ENCODE measurements at places on chromosomes 16 and 17.

DNA sequence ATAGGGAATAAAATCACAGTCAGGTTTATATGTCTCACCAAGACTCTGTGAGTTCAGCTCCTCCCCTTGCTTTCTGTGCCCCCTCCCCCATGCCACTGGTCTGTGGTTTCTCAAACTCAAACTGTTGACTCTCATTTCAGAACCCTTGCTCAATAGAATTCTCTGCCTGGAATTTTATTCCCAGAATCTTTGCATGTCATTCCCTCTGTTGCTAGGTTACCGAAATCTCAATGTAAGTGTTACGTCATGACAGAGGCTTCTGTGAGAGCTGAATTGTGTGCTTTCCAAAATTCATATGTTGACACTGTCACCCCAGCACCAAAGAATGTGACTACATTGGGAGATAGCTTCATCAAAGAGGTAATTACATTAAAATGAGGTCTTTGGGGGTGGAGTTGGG lies 1938.8 kb downstream of the TP53TG3F start:
- DNase-seq, result no peak

GRCh38 chr16:79317521-79317920 lies 283.0 kb downstream of the MAF start:
- DNase-seq, result no peak

GRCh38 chr17:73283841-73284282 lies 22.2 kb upstream of the CPSF4L start:
- no peak for DNase-seq

- no peak for DNase-seq
Observed at GRCh38 chr17:31627960-31628359, 231.1 kb downstream of the COPRS start.
